ENCODE measurements at places on chromosomes 1 and 21.

- no peak for DNase-seq
Observed at GRCh38 chr1:63730211-63730610, 43.6 kb upstream of the ROR1 start.

- no peak for DNase-seq
Observed at GRCh38 chr1:179177182-179177581, 52.3 kb downstream of the ABL2 start.

DNA sequence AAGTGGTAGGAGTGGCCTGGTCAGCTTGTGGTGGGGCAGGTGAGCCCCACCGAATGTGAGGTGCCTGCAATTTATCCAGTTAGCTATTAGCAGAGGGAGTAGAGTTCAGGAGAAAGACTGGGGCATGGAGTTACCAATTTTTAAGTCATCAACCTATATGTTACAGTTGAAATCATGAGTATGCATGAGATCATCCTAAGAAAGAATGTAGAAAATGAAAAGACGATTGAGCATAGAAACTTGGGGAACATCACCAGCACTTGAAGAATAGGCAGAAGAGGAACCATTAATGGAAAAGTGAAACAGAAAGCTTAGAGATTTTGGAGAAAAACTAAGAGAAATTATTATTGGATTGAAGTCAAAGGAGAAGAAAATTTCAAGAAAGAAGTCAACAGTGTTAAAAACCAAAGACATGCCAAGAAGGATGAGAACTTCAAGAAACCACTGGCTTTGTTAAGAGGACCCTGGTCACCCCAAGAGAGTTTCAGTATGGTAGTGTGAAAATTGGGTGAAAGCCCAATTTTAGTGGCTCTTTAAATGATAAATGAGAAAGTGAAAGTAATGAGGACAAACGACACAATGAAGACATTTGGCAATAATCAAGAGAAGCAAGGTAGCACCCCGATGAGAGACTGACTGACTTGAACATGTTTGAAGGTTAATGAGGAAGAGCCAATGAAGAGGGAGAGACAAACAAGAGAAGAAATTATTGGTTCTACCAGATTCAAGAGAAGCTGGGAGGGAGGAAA lies 36.7 kb downstream of the DNASE2B start:
- DNase-seq: no peak

DNA sequence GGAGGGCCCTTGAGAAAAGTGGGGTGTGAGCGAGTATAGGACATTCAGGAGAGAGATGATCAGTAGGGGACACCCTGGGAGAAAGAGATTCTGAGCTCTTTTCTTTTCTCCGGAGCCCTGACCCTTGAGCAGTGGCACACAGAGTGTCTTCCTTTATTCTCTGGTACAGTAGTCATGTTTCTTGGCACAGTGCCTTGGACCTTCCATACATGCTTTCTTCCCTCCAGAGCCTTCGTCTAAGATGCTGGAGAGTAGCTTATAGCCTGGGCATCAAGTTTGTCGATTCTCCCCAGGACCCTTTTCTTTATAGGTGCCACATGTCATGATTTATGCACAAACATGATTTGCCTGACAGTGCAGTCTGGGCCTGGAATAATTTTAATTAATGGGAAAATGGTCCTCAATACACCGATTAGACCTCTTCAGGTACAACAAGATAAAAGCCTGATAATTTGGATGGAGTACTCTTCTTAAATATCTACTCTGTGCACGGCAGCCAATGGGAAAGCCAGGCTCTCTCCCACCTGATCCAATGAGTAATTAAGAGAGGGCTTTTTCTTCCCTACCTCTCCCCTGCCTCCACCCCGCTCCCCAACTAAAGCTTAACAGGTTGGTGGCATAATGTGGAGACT lies at the start of gene TBX19:
TBX19 (plus strand) TSS at position 582 of the 632 bp plus-strand sequence. CDS start 214 bp downstream, outside the sequence.
- DNase-seq: no peak

DNA sequence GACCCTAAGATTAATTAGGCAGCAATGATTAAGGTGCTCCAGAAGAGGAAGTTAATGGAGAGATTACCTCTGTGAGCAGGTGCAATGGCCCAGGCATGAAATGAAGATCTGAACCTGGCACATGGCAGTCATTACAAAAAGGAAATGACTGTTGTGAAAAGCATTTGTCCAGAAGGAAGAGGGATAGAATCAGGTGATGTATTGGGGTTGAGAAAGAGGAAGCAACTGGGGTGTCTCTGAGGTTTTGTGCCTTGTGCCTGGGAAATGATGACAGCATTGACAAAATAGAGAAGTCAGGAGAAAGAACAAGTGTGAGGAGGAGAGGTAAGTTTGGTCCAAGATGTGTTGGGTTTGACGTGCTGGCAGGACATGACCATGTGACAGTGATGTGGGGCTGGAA lies 5.6 kb downstream of the CRCT1 start:
- no peak for DNase-seq

DNA sequence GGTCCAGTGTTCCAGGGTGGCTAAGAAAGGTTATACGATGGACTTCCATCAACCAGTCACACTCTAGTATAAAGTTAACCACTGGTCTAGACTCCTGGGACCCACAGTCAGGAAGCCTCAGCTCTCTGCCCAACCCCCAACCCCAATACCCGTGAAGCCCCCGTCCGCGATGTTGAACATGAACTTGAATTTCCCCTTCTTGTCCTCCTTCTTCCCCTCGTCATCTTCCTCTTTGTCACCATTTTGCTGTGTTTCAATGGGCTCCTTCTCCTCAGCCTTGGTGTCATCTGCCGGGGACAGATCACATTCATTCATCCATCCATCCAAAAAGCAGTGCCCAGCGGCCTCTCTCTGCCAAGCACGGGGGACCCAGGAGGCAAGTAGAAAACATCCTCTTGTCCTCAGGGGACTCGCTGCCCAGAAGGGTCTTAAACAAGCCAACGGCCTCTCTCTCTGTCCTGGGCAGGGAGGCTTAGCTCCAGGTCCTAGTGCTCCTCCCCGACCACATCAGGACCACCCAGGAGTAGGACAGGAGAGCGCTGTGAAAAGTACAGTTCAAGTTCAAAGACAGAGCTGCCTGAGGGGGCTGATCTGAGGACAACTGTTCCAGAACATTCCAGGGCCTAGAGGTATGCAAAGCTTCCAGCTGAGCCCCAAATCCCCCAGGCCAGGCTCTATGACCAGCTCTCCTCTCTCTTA lies 66.5 kb downstream of the KCNAB2 start:
- DNase-seq: no peak

DNA sequence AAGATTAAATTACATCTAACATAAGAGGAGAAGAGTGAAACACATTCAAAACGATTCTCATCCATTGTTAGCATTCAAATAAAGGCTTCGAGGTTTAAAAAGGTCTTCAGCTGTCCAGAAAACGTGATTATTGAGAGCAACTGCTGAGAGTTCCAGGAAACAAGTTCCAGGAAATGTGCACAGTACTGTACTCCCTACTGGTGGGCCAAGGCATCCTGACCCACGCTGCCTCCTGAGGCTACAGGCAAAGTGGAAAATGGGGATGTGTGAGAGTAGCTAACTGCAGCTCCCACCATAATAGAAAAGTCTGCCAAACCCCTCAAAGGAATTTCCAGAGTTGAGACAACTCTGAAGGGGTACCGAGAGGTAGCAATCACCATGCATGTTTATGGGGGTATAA lies 2.0 kb downstream of the VAV3 start:
- DNase-seq: no peak

DNA sequence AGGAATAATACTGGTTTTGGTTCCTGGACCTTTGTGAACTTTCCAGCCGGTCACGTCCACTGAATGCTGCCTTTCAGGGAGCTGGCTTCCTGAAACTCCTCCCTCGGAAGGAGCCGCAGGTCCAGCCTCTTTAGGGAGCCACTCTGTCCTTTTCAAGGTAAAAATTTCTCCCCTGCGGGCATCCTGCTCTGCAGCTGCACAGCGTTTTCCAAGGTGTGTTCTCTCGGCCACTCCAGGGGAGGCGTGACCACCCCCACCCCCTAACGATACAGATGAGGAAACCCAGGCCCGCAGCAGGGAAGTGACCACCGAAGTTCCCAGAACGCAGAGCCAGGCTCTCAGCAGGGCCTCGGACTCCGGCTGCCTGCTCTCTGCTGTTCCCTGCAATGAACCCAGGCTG lies 21.5 kb downstream of the PADI2 start:
- DNase-seq: no peak

All from left forelimb (tissue), 1 donor.